ENCODE measurements at places on chromosomes 4 and X.

DNA sequence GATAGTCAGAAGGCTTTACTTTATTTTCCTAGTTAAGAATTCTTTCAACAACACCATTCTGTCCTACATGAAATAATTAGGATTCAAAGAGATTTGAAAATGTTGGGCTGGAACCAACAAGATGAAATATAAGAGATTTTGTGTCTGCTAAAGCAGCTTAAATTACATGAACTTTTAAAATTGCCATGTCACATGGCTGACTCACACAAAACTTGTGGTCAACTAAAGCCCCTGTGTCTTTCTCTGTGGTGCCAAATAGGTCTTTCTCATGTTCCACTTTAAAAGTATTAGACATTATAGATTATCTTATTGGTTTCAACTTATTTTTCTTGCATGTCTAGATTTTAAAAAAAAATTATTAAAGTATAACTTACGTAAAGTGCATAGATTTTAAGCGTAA is 60.8 kb upstream of the FHL1 start:
- no peak for DNase-seq

DNA sequence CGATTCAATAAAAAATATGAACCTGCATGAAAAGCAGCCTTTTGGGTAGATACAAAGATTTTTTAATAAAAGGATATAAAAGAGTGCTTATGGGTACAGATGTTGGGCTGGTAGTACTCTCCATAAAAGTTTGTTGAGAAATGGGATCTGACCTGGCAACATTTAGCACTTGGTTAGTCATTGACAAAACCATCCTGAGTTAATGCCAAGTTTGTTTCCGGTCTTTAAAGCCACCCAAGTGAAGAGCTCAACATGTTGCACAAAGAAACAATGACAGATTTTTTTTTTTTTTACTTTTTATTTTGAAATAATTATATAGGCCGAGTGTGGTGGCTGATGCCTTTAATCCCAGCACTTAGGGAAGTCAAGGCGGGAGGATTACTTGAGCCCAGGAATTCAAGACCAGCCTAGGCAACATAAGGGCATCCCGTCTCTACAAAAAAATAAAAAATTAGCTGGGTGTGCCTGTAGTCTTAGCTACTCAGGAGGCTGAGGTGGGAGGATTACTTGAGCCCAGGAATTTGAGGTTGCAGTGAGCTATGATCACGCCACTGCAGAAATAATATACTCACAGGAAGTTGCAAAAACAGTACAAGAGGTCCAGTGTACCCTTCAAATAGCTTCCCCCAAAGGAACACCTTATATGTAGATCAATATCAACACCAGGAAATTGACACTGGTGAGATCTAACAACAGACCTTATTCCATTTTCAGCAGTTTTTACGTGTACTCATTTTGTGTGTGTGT is 16.6 kb downstream of the CHST7 start:
- no peak for DNase-seq

DNA sequence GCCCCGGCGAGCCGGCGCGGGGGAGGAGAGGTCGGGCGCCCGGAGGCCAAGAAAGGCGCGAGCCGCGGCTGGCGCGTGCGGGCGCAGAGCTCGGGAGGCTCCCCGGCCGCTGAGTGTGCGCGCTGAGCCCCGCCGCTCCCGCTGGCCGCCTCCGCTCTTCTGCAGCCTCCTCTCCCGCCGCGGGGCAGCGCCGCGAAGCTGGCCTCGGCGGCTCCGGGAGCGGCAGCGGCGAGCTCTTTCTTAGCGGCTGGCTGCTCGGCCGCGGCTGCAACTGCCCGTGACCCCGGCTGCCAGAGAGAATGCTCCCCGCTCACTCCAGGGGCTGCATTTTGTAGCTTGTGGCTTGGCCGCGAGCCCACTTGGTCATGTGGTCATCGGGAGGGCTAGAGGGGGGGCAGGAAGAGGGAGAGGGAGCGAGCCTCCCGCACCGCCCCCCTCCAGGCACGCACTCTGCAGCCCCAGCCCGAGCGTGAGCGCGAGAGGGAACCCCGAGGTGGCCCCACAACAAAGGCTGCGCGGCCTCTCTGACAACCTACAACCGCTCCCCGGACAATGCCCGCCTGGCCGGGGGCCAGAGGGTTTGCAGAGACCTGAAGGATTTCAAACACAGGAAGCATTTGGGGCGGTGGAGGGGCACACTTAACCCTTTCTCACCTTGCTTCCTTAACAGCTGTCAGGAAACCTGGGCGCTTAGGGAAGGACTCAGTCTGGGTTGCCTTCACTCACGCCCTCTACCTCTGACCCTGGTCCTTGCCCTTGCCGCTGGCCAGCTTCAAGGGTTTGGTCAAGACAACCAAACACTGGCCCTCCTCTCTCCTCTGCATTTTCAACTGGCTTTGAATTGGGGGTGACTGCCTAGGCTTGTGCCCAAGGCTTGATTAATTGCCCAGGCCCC is at the start of gene APLN:
APLN (minus strand) TSS at position 305 of the 895 bp plus-strand sequence. CDS start 326 bp downstream, outside the sequence.
- no peak for DNase-seq

- DNase-seq = no peak
These were observed 23.1 kb upstream of the TMEM184C start for GRCh38 chr4:147594107-147594506.

- DNase-seq = no peak
These were observed 86.4 kb upstream of the DHRSX start for GRCh38 chrX:2587146-2587545.

GRCh38 chr4:43133566-43133965 is 241.1 kb downstream of the GRXCR1 start:
- no peak for DNase-seq

- DNase-seq = no peak
These were observed 14.9 kb downstream of the VBP1 start for GRCh38 chrX:155231163-155231562.

DNA sequence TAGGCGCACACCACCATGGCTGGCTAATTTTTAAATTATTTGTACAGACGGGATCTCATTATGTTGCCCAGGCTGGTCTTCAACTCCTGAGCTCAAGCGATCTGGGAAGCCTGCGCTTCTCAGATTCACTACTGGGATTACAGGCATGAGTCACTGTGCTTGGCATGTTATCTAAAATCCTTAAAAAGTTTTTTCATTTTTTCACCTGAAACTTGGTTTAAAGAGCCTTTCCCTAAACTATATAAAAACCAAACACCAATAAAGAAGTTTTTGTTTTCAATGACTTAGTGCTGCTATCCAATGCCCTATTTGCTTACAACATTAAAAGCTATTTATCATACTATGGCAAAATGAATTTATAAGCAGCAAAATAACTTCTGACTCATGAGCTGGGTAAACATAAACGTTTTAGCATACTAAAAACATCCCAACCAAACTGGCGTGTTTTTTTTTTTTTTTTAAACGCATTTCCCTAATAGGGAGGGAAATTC is 127.8 kb downstream of the UBE2K start:
- DNase-seq = no peak

DNA sequence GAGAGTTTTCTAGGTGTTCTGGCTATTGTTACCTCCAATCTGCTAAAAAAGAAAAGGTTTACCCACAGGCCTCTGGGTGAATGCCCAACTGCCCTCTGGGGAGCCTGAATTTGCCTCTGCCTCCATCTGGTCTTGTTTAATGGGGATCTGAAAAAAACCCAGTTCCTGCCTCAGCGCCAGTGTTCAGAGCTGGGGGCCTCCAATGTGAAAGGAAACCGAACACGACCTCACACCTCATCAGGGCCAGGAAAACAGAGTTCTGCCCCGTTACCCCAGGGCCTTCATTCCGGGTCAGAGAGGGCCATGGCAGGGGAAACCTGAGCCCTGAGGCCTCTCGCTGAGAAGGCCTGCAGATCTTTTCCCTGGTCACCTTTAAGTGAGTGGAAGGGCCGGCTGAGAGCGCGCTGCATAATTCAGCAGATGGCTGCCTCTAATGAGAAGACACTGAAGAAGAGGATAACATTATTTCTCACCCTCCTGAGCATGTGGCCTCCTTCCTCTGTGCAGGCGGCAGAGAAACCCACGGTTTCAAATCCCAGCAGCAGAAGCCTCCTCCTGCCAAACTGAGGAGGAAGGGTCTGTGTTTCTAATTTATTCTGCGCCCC is 6.8 kb downstream of the SEPTIN6 start:
- no peak for DNase-seq

- no peak for DNase-seq
These were observed 21.7 kb upstream of the ATXN3L start for GRCh38 chrX:13341491-13342101.

GRCh38 chr4:108820492-108821350 is 57.9 kb upstream of the ETNPPL start:
- DNase-seq = no peak

DNA sequence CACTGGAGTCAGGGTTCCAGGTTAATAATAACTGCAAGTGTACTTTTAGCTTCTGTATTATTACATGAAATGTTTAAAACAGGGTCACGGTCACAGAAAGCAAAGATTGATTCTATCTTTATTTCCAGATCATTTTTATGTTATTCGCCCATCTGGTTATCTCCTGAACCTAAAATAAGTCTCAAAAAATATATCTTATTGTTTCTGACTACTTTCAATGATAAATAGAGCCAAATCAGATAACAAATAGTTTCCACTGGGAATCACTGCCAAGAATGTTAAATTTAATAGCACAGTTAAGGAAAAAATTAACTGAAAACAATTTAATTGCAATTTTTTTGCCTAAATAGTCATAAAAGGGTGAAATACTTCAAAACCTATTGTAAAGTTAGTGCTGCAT is 17.2 kb upstream of the VEGFD start:
- no peak for DNase-seq

DNA sequence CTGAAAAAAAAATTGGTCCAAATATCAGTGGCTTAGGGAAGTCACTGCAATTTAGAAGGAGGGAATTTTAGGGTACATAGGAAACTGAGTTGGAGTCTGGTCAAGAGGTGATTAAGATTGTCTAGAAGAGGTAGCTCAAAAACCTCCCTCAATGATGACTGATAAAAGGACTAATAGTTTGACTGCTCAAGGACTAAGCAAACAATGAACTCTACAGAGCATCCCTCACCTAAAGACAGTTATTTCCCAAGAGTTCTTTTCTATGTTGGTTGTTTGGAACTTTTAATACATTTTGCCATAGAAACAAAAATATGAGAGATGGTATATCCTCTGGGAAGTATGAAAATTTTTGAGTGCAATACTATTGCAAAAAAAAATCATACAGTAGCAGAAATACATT is 35.7 kb downstream of the MAOB start:
- DNase-seq = no peak

DNA sequence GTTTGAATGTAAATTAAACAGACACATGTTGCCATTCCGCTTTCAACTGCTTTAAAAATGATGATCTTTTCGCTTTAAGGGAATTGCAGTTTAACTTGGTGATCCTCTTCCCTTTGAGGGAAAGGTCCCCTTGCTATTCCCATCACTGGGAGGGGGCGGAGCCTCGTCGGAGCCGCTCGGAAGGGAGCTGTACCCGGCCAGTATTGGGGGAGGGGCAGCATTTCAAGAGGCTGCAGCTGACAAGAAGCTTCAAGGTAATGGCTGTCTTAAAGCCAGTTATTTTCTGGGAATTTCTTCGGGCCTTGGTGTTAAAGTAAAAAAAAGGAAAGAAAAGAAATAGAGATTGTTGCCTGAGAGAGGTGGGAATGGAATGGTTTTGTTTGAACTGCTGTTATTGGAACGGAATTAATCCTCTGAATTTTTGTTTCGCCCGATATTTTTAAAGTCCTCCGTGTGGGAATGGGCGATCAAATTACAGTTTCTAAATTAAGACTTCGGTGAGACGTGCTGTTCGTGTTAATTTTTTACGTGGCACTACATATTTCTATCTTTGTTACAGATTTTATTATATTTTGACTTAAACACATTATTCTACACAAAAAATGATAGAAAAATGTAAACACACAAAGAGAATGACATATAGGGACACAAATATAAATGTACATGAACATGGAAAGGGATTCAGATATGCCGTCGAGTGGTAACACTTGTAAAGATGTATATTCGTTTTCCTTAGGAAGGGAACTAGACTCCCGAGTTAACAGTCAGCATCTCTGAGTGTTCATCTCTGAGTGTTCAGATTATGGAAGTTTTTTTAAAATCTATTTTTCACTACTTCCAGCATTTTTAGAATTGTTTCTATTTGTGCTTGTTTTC is 9.2 kb downstream of the PWWP3B start:
- no peak for DNase-seq
